ENCODE measurements at places on chromosomes 3 and 15. TPM values are rescaled to one million over a fixed set of nuclear protein-coding genes. Genes with fewer than 3 reads are reported as not detected.

GRCh38 chr3:149494022-149494758, 19.7 kb downstream of the TM4SF4 start:
- DNase-seq: peak; percentile 68

DNA sequence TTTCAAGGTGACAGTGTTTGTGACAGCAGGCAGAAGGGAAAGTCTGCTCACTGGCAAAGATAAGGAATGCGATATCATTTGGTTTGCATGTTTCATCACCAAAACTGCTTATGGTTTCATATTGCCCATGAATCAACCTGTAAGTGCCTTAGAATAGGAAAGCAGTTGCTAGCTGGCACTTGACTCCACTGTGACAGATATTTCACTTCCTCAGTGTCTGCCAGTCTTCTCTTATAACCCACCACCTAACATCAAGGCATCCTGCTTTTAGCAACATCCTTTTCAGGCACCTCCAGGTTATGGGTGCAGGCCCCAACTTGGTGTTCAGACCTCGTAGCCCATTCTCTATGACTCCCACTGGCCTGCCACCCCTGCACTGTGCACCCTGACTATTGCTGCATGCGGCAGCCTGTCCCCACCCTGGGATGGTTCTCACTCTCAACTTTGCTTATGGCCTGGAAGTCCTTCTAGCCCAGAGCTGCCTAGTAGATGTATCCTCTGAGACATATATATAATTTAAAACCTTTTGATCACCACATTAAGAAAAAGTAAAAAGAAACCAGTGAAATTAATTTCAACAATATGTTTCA, 154.4 kb upstream of the RARB start:
- no peak for DNase-seq

DNA sequence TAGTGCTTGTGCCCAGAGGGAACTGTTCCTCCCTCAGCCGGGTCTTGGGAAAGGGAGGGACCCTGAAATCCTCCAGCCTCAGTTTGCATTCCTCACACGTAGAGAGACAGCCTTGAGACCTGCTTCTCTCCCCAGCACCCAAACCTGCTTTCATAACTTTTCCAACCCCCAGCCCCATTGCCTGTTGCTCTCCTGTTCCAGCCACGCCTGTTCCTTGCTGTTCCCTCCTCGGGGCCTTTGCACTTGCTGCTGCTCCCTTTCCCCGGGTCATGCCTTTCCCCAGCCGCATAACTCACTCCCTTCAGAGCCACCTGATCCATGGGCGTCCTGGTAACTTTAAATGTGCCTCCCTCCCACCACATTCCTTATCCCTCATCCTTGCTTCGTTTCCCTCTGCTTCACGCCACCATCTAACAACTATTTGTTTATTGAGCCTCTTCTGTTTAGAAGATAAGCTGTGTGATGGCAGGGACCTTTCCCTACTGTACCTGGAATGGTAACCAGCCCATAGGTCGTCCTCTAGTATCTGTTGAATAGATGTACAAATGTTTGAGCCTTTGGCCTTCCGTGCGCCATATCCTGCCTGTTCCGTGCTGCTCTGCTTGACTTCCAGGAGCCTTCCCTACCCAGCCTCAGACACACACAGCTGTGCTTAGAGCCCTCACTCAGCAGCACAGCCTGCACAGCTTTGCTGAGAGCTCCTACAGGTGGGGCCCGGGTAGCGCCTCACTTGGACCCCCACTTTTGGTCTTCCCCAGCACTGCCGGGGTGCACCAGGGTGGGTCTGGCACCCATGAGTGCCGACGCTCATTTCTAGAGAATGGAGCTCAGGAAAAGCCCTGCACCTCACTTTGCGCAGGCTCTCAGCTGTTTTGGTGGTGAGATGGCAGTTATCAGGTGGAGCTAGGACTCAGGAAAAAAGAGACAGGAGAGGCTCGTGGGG, 60.2 kb downstream of the SCN5A start:
- no peak for DNase-seq

GRCh38 chr3:82376883-82377282, 615.4 kb upstream of the GBE1 start:
- no peak for DNase-seq

- no peak for DNase-seq
Observed at GRCh38 chr3:138919325-138919724, 27.6 kb downstream of the FOXL2 start.

DNA sequence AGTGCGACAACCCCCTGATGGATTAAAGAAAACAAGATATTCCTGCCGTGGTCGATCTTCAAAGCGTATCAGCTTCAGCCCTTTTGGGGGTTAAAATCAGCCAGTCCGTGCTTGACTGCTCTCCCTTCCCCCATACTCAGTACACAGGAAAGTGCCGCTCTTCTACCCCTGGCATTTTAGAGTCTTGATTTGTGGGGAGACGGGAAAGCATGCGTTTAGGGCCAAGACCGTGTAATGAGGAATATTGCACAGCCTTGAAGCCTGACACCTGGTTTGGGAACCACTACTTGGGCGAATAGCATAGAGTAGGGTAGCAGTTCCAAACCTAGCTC, 540 bp upstream of the EDC3 start:
- DNase-seq: no peak

GRCh38 chr3:136678981-136679380, 73.2 kb downstream of the STAG1 start:
- DNase-seq: no peak

GRCh38 chr3:23874359-23875112, 42.3 kb downstream of the NKIRAS1 start:
- DNase-seq: no peak

- DNase-seq: no peak
Observed at GRCh38 chr3:101195951-101196713, 124.2 kb downstream of the IMPG2 start.

DNA sequence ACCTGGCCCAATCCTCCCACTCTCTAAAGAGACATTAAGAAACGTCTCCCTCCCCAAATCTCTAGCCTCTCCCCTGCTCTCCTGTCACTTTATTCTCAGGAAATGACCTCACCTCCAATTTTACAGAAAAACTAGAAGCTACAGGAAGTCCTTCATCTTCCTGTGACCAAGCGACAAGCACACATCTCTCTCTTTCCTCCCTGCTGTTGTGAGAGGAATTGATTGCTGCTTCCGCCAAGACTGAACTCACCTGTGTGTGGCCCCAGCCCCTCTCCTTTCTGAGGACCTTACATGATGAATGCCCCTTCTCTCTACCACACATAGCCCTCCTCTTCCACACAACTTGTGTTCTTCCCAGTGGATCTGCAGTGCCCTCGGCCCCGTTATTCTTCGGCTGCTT, 18.2 kb downstream of the DNAJB8 start:
- no peak for DNase-seq

Gene MYZAP
- 22.0 TPM for total RNA-seq

Gene PIF1
- 0.79 TPM for total RNA-seq

DNA sequence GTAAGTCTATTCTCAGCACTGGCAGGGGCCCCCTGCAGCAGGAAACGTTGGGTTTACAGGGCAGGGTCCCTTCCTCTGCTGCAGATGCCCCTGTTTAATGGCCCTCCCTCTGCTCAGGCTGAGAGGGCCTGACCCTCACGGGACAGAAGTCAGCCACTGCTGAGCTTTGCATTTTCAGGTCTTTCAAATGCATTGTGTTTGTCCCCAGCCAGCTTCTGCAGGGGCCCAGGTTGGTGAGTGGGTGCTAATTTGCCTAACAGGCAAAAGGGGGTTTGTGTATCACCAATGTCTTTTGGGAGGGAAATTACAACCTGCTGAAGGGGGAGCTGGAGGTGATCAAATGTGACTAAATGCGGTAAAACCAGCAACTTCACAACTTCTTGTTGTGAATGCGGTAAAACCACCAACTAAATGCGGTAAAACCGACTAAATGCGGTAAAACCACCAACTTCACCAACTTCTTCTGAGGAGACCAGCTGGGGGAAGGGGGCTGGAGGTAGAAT, 44.8 kb upstream of the UBE2E1 start:
- DNase-seq: no peak

GRCh38 chr3:194185221-194185620, 49.3 kb downstream of the HES1 start:
- no peak for DNase-seq

GRCh38 chr3:168250415-168250861, 154.7 kb upstream of the GOLIM4 start:
- DNase-seq: no peak

Gene WNT5A
- 29.3 TPM for total RNA-seq

- no peak for DNase-seq
Observed at GRCh38 chr3:123758081-123758564, 126.0 kb downstream of the MYLK start.

DNA sequence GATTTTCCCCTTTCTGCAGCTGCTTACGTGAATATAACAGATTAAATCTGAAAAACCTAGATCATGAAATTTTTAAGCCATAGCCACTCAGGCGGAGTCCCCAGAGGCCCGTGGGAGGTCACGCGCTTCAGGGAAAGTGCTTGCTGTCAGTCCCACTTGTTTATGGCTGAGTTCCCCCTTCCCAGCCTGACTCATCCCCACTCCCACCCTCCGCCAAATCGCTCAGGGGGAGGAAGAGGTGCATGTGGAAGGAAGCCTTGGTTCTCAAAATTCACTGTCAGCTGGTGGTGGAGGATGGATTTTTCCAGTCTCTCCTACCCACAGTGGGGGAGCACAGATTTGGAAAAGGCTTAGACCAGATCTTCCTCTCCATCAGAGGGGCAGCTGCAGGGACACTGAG, 67.4 kb downstream of the CORO2B start:
- DNase-seq: no peak

Gene SOX2
- total RNA-seq: 2.6 TPM

DNA sequence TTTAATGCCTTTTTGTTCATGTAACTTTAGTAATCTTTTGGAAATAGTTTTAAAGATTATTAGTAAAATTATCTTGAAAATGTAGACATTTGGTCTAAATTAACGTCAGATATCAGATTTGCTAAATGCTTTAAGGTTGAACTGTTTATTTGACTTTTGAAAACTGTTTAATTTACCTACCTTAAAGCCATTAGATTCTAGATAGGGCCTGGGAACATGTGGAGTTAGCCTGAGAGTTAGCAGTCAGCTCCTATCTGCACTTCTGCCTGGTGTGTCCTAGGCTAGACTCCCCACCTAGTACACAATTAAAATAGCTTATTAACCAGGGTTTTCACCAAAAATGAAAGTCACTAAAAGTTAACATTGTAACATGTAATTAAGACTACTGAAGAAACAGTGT, 53.7 kb upstream of the CFAP20DC start:
- DNase-seq: no peak

DNA sequence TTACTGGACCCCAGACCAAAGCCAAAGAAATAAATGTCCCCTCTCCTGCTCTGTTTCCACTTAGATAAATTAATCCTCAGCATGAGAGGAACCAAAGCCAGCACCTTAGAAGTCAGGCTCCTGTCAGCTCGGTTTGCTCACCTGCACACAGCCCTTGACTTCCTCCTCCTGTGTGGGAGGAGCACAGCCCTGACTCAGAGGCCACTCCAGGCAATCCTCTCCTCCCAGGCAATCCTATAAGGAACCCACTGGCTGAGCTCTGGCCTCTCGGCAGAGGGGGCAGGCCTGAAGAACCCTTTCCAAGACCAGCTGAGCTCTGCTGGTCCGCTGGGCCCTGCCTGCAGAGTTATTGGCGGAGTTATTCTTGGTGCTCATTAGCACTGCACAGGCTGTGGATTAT, 30.8 kb downstream of the LIPC start:
- DNase-seq: no peak

DNA sequence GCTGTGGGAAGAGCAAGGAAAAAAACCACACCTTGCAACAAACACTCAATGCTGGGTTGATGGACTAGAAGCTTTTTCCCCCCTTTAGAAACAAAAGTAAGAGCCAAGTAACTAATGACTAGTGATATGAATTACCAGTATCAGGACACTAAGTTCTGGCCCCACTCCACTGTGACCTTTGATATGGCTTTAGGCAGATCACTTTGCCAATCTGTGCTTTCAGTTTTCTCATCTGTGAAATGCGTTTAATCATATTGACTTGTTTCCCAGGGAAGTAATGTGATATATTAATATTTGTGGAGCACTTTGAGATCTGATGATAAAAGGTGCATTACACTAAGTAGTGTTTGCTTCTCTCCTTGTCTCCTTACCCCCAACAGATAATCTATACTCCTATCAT, 319.3 kb upstream of the SATB1 start:
- DNase-seq: no peak

DNA sequence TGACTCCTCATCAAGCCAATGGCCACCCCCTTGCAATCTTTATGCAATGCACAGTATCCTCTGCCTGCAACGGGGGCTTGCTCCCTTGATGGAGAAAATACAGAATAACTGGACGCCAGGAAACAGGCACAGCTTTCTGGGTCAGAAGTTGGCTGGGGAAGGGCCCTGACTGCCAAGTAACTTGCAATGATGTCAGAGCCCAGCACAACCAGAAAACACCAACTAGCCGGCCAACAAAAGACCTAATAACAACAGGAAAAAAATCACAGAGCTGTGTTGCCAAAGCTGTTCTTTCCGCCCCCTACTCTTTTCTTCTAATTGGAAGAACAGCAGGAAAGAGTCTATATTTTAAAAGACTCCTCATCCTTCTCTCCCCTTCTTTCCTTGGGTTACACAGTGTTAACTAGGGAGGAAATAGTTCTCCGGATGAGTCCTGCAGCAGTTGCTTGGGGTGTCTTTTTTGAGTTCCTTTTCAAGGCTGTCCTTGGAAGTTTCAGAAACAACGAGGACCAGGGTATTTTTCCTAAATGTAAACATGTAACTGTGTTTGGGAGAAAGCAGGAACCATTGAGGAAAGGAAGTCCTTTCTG, 1.4 kb upstream of the SEMA6D start:
- no peak for DNase-seq

Gene PP2D1
- not detected for total RNA-seq

DNA sequence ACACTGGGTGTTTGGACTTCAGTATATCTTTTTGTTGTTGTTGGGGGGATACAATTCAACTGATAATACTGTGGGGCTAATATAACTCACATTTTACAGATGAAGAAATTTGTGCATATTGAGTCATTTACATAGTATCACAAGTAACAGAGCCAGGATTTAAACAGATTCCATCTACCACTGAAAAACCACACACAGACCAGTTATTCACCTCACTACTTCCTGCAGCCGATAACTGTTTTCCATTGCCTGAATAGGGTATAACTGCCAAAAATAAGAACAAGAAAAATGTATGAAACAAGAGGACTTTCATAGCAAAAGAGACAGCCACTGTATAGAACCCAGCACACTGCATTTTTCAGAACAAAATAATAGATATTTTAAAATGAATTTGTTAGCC, 215.8 kb upstream of the CNTN6 start:
- DNase-seq: no peak

DNA sequence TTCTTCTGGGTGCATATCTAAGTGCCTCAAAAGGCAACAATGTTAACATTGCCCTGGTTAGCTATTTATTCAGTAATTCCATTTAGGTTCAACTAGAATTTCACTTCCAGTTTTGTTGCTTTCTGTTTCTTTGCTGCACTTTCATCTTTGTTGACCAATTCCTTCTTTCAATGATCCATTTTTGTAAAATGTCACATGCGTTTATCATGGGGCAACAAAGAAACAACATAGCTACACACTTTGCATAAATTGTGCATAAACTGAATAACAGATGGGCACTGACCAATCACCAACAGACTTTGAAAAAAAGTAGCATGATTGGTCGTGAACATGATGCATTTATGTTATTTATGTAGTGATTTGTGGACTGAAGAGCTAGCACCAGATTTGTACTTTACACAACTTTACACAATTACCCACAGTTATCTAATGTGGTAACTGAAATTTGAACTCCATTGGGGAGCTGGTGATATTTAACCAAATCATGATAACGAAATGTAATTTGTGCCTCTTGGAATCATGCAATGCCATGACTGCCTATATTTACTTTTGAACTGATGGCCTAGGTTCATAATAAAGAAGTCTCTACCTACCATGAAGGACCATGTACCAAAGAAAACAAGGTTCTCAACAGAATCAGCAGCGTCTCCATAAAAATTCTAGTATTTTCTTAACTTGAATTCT, 7.1 kb upstream of the CPOX start:
- no peak for DNase-seq
